Stimulated activated CD4-positive, alpha-beta T cell treated with anti-CD3 and anti-CD28 coated beads, Interleukin-1b, Interleukin-23, amount 100 ng/mL, for 1 hour (primary cell): ENCODE measurements at places on chromosomes 3 and 15.

DNA sequence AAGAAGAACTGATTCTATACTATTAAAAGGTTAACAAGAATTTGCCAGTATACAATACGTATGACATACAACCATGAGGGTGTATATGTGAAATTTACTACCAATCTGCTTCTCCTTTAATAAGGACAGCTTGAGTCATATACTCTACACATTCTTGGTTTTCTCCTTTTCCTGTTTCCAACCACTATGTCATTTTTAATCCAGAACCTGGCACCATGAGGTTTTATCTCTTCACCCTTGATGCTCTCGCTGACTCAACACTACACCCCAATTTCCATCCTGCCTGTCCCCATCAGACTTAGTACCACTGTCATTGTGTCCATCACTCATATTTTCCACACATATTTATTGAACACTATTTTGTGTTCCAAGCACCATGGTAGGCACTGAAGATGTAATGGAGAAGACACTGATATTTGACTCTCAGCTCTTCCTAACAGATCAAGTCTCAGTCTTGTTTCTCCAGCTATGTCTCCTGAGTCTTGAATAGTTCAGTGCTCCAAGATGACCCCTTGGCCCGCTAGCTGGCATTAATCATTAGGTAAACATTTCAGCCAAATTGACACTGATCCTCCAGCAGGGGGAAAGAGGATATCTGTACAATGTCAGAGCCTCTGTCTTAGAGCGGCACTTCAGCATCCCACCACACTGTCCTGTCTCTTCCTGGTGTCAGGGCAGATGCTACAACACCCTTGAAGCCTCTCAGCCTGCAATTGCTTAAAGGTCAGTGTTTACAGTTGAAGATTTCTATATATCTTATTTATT lies 11.2 kb upstream of the COL8A1 start:
- no peak for DNase-seq

DNA sequence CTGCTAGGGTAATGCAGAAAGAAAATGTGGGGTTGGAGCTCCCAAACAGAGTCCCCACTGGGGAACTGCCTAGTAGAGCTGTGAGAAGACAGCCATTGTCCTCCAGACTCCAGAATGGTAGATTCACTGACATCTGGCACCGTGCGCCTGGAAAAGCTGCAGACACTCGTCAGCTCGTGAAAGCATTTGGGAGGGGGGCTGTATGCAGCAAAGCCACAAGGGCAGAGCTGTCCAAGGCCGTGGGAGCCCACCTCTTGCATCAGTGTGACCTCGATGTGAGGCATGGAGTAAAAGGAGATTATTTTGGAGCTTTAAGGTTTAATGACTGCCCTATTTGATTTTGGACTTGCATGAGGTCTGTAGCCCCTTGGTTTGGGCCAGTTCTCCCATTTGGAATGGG lies 242.9 kb downstream of the VGLL3 start:
- no peak for DNase-seq

GRCh38 chr3:144458283-144458682 lies 486.7 kb downstream of the DIPK2A start:
- no peak for DNase-seq

DNA sequence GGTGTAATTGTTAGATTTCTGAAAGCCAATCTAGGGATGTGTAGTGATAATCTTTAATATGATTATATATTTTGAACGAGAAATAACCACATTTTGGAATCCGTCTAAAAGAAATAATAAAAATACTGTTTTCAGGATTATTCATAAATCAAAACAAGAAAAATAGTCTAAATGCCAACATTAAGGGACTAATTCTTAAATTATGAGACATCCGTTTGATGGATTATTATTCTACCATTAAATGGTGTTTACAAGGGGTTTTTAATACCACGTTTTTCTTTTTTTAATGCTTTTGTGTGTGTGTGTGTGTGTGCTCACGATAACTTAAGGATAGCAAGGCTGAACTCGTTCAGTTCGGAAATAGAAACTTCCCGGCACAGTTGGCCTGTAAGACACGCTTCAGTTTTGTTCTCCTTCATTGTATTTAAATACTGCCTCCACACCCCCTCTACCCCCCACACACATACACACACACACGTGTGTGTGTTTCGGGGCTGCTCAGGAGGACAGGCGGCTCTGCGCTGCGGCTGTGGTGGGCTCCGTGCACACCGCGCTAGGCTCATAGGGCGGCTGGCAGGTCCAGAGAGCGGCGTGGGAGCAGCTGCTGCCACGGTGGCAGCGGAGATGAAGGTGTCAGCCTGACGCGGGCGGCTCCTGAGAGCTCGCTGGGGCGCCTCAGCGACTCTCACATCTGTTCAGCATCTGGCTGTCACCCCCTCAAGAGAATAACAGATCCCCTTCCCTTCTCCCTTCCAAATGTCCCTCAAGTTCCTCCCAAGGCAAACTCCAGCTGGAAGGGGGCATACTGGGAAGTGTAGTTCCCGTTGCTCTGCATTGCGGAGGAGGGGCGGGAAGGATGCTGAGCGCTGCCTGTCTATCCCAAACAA lies 23.0 kb upstream of the ANP32A start:
- DNase-seq: no peak

- no peak for DNase-seq
Measured at GRCh38 chr3:71097557-71097956, 486.0 kb downstream of the FOXP1 start.

DNA sequence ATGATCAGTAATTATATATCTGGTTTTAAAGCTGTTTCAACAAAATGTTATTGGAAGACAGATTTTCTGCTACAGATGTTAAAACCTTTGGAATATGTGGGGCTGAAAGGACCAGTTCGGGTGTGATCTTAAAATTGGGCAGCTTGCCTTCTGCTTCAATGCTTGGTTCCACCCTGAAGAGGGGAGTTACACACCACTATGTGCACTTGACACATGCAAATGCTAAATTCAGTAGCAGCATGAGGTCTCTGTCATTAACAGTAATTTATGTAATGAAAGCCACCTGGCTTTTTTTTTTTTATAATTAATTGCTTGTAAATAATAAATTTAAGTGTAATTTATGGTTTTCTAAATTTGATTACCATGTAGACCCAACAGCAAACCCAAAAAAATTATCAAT lies 24.6 kb downstream of the CDIN1 start:
- DNase-seq: no peak

DNA sequence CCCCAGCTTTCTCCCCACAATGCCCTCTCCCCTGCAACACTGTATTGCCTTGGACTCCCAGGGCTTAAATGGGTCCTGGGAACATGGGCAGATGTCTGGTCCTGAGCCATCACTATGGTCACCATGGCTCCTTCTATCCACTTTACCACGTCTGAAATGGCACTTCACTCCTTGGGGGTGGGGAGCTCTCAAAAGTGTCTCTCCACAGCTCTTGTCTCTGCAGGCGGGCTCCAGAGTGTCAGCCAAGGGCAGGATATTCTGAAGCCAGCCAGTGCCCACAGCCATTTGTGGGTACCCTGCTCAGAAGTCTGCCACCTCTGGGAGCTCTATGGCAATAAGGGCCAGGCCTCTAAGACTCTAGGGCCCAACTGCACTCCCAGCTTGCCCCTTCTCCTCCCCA lies 163.9 kb downstream of the PPM1L start:
- DNase-seq: no peak

DNA sequence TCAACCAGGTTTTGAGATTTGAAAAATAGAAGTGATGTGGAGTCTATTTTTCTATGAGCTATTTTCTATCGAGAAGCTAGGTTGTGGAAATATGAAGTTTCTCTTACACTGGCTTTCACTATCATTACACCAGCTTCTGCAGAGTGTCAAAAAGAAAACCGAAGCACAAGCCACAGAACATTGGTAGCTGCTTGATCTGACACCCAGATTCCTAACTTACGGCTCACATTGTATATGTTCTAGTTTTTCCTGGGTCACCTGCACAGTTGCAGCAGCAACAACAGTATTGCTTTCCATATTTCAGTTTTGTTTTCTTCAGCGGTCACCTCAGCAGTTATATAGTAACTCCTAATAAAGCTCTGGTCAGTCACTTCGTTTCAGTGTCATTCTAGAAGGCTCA lies 790.1 kb downstream of the PLOD2 start:
- DNase-seq: no peak

- no peak for DNase-seq
Measured at GRCh38 chr3:188890572-188891270, 281.1 kb upstream of the TPRG1 start.
